PC-3 (cell line): ENCODE measurements at places on chromosomes 6 and 20.

- DNase-seq: peak; percentile 25
These were observed 972.9 kb upstream of the FLRT3 start for GRCh38 chr20:15310361-15310760.

DNA sequence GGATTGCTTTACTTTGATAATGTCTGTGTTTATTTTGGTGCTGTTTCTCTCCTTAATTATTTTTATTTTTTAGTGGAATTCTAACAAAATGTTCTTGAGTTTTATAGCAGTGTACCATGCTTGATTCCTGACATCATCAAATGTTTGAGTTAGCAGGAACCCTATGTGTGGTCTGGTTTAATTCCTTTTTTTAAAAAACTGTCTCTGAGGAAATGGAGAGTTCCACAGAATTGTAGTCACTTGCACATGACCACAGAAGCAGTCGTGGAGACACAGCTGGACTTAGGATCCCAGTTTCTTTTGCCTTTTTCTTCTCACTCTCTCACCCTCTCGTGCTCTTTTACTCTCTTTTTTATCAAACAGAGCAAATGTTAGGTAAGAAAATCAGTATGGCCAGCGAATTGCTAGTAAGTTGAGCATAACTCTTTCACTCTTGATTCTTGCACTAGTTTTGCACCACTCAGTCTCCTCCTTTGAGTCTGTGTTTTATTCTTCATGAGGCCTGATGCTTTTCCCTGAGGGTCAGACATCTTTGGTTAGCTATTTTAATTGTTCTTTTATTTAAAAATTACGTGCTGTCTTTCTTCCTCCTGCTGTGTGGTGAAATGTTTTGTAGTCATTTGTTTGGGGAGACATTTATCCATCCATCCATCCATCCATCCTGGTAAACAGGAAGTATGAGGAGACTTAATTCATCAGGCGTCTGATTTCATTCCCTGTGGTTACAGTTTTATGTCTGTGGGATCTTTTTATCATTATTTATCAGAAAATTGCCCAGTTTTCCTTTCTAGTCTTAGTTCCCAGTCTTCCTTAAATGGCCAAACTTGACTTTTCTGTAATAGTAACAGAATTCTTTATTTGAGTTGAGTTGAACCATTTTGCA lies 83.0 kb downstream of the SCAF8 start:
- DNase-seq: no peak

DNA sequence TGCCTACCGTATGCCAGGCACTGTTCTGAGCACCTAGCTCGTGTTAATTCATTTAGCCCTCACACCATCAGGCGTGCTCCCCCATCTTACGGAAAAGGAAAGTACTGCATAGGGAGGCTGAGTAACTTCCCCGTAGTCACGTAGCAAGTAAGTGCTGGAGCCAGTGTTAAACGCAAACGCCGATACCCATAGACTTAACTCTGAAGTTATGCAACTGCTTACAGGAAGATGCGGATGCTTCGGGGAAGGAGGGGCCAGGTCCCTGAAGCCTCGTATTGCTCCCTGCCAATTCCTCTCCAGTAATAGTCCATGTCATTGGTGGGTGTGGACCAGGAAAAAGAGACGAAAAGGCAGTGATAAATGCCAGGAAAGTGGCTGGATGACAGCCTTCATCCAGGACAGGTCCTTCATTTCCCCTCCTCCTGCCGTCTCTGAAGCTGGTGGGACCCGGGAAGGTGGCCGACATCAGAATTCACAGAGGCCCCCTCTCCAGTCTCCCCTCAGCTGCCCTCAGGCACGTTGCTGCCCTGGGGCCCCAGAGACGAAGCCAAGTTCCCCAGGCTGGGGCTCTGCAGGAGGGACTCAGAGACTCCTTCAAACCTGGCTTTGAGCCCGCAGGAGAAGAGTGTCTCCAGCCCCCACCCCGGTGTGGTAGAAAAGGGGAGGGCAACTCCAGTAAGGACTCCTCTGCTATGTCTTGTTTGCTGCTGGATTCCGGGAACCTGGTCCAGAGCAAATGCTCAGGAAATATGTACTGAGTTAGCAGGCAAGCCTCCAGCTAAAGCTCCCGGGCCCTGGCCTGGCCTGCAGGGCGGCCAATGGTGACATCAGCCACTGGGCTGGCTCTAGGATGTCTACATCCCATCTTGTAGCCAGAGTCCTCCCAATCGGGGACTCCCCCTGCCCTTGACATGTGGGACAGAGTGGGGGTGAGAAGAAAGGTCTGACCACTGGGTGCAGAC lies 37.8 kb downstream of the RAB44 start:
- DNase-seq: peak; percentile 59

DNA sequence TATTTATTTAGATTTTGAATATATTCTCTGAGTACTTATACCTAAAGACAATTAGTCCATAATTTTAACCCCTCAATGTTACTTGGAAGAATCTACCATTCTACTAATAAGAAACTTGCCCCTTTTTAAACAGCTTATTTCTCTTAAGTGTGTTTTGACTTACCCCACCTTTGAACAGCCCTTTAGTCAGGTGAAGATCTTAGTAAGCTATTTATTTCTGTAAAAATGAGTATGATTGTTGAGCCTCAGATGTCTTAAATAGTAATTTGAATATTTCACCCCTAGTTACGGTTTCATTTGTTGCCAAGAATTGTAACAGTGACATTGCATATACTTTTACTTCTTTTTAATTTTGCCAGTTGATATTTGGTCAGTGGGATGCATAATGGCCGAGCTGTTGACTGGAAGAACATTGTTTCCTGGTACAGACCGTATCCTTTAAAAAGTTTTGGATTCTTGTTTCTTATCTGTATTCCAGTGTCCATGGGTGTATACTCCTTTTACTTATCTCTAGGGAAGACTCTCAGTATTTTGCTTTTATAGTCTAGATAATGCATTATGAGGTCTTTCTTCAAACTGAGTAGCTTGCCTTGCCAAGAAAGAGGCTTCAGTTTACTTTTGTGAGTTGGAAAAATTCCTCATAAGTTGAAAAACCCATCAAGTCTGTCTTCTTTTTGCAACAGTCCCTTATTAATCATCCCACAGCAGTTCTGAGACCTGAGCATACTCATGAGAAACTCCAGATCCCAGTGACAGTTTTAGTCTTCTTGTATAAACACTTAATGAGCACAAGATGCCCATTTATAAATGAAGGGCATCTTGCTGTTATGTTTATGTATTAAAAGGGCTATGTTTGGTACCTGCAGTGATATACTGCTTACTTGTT lies 48.8 kb downstream of the MAPK14 start:
- DNase-seq: no peak
